ENCODE measurements at places on chromosomes 13 and 19.

GRCh38 chr13:105937451-105937850, 598.0 kb downstream of the EFNB2 start:
- DNase-seq: no peak

DNA sequence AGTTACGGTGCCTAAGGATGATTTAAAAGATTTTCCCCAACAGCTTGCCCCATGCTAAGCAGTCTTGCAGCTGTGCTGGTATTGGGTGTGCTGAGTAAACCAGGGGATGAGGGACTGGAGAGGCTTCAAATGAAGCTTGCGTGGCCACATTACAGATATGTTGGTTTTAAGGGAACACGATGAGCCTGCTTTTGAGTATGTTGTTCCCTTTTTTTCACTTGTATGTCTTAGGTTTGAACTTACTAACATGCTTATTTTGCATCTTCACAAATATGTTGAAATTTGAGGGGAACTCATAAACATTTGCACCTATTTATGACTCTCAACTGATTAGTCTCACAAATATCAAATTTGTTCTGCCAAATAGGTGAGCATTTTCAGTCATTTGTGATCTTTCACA, 2.0 kb upstream of the IL17D start:
- DNase-seq: no peak

DNA sequence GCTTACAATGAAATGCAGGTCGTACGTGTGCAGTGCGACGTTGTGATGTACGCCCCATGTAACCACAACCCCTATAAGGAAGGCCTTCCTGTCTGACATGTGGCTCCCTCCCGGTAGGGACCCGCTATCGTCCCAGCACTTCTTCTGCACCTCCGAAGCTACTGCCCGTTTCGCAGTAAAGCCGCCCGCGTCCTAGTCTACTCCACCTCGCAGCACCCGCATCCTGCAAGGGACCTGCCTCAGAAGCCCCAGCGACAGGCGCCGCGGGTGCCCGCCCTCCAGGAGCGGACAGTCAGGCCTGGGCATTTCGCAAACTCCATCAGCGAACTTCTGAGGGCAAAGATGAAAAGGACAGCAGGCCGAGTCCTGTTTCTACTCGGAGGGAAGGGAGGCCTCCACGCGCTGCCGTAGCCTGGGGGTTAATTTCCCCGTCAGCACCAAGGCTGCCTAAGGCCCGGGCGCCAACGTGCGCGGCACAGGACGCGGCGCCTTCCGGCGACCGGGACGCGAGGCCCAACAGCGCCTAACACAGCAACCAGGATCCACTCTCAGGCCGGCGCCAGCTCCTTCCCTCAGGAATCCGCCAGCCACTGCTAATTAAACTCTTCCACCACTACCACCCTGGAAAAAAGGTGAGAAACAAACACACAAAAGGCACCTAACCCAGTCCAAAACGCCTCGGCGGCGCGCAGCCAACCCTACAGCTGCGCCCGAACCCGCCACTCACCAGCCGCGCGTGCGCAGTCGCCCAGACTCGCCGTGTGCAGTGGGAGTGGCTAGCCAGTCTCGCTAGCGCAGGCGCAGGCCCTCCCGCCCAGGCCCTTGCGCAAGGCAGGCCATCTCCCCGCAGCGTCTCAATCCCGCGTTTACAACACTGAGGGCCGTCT, at the start of gene EEF1AKMT1:
EEF1AKMT1 (minus strand) TSS at position 768 of the 887 bp plus-strand sequence. CDS start 16,363 bp downstream, outside the sequence.
- peak; percentile 40 for DNase-seq

DNA sequence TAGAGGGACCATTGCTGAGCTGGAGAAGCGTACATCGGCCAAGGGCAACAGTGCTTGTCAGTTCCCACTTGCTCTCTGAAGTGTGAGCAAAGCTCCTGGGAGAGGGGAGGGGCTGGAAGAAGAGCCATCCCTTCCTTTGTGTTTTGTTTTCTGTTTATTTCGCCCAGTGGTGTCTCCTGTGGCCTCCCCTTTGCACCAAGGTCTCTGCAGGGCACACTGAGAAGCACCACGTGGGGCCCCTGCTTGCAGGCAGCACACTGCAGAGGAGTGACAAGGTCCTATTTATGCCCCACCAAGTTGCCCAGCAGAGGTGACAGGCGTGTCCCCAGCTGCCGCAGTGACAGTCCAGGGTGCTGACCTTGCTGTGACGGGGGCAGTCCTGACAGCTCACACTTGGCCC, 24.0 kb downstream of the GRIN2D start:
- no peak for DNase-seq

DNA sequence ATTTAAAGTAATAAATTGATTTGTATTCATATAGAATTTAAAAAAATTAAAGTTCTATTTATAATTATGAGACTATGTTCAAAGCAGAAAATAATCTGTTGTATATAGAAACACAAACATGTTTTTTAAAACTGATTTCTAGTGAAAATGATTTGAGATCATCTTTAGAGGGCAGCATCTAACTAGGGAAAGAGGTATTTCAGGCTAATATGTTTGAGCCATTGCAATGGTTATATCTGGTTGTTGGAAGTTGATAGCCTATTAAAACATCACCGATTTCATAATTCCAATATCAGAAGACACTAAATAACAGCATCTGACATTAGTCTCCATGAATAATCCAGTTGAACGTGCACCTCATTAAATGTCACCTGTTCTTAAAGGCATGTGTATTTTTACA, 79.8 kb upstream of the SLITRK6 start:
- DNase-seq: no peak

- no peak for DNase-seq
Measured at GRCh38 chr13:44837250-44837649, 152.0 kb downstream of the NUFIP1 start.

DNA sequence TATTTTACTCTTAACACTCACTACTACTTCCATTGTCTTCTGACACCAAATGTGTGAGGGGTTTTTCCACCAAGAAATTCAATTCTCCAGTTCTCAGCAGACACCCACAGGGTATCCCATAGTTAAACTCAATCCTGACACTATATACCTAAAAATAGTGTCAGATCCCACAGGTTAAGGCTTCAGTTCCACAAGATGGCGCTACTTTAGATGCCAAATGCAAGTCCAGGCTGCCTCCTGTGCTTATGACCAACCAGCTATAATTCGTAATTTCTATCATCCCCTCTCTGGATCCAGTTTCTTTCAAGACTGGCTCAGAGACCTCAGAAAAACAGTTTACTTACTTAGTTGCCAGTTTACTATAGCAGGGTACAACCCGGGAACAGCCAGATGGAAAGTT, 1146.2 kb upstream of the SPRY2 start:
- DNase-seq: no peak

All from AG04449 (cell line).